Glomerular endothelial cell (primary cell): ENCODE measurements at places on chromosomes 1 and 21. TPM values are rescaled to one million over a fixed set of nuclear protein-coding genes. Genes with fewer than 3 reads are reported as not detected.

GPR52 gene
- total RNA-seq = 2.9 TPM in 1 of 2 replicates, not detected in the other

GLRX2 gene
- total RNA-seq = 7.1 and 11.4 TPM in 2 replicates

CATSPERE gene
- total RNA-seq = 0.58 and 2.3 TPM in 2 replicates

IQGAP3 gene
- 5.7 and 14.5 TPM in 2 replicates for total RNA-seq

UMODL1 gene
- total RNA-seq = not detected in 2 replicates
